Activated gamma-delta T cell treated with Interleukin-2 at 50 U/mL for 16 hours (primary cell): ENCODE measurements at places on chromosomes 7 and 10.

DNA sequence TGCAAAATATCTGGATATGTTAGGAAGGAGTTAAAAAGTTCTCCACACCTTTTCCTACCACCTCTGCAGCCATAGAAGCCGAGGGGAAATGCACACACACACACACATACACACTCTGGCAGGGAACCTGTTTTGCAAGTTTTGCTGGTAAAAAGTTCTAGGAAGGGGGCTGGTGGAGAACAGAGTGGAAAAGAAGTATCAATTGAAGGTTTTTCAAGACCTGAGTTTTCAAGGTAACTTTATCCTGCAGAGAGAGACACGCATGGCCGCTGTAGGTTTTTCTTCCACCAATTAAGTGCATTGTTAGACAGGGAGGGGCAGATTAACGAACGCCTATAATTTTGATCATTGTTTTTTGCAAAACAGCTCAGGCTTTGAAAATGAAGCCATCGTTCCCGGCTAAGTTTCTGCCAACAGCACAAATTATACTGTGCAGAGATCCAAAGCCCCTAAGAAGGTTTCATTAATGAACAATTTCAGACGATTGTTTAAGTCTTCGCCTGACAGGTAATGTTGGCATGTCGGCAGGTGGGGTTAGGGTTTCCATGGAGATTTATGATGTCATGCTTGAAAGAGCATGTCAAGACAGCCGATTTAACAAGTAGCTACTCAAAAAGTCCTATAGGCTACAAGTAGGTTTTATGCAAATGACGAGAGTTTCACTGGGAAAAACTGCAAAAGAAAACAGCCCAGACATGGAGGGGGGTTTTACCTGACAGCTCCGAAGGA is 29.7 kb downstream of the KIAA1217 start:
- no peak for DNase-seq

- no peak for DNase-seq
Observed at GRCh38 chr7:158236400-158236799, 351.2 kb downstream of the PTPRN2 start.

DNA sequence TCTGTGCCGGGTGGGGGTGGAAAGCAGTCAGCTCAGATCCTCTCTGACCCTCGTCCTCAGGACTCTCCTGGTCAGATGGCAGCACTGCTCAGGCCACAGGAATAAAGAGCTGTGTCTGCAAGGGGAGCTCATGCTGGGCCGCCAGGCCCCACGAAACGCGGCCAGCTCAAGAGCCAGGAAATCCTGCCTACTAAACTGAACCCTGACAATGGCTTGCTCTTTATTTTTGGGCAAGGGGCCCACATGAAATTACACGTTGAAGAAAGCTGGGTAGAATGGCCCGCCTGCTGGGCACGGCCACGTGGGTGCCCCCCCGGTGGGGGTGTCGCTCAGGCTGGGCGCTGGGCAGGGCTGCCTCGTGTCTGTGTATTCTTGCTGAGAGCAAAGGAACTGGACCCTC is 103.0 kb downstream of the ITIH5 start:
- no peak for DNase-seq

DNA sequence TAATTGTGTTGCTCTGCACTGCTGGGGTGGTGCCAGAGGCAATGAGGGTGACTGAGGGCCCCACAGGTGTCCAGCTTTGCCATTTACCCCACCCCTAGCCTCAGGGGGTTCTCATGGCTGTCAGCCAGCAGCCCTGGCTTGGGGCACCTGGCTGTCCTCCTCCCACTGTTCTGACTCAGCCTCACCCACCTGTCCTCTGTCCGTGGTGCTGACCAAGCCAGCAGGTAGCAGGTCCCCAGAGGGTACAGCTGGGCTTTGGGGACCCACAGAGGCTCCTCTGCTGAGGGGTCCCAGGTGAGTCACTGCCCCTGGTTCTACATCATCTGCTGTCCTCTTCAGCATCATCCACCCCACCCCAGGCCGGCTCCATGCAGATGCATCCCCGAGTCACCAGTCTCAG is 32.2 kb upstream of the ZNF716 start:
- DNase-seq = no peak

DNA sequence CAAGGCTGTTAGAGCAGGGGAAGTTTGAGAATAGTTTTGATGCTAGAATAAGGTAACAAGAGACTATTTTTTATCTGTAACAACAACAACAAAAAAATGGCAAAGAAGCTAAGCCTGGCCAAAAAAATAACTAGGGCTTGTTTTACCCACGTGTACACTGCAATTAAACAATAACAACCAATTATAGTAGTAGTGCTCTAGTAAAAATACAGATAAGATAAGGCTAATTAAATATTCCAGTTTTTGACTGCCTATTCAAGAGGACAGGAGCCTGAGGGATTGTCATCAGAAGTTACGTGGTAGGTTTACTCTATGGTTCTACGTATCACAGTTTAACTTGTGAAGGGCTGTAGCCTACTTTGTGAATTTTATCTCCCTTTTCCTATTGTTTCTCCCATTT is 29.2 kb downstream of the PCGF5 start:
- no peak for DNase-seq

DNA sequence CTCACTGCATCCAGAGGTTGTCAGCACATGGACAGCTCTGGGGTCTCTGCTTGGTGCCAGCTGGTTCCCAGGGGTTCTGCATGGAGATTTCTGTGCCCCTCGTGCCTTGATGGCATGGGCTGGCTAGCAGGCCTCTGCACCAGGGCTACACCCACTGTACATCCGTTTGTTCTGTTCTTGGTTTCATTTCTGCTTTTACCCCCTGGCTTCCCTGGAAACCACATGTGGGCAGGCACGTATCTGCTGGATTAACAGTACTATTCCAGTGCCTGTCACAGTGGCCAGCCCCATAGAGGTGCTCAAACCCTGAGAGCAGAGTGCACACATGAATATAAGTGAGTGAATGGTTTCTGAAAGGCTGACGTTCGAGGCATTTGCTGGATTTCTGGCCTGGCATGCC is 207.2 kb upstream of the GPR26 start:
- no peak for DNase-seq

DNA sequence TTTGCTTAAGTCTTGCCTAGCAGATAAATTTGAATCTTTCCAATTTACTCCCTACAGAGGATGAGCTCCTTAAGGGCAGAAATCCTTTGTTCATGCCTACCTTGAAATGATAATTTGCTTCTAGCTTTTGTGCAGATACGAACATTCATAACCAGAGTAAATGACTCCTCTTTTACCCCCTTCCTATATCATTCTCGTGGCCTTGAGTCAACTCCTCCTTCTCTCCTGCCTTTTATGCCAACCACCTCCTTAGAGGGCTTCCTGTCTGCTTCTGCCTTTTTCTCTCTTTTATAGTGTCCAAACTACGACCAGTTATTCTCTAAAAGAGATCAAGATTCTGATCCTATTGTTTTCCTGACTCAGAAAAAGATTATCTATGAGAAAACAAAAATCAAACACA is 36.4 kb downstream of the MYPN start:
- DNase-seq = no peak

GRCh38 chr7:125222596-125222995 is 293.0 kb upstream of the POT1 start:
- DNase-seq = no peak

DNA sequence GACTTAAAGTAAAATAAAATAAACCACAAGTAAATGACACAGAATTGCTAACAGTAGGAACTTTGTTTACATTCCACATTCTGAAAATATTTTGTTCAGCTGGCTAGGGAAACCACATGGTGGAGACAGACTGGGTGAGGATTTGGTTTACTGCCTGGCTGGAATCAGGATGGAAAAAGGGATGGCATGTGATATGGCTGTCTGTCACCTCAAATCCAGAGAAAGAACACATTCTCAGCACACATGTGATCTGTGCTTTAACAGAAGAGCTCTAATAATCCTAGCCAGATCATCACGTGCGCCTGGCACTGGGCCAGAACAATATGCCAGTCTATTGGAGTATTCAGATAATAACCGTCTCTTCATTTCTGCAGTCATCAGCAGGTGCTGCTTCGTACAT is 90.9 kb upstream of the PIP4K2A start:
- DNase-seq = no peak

DNA sequence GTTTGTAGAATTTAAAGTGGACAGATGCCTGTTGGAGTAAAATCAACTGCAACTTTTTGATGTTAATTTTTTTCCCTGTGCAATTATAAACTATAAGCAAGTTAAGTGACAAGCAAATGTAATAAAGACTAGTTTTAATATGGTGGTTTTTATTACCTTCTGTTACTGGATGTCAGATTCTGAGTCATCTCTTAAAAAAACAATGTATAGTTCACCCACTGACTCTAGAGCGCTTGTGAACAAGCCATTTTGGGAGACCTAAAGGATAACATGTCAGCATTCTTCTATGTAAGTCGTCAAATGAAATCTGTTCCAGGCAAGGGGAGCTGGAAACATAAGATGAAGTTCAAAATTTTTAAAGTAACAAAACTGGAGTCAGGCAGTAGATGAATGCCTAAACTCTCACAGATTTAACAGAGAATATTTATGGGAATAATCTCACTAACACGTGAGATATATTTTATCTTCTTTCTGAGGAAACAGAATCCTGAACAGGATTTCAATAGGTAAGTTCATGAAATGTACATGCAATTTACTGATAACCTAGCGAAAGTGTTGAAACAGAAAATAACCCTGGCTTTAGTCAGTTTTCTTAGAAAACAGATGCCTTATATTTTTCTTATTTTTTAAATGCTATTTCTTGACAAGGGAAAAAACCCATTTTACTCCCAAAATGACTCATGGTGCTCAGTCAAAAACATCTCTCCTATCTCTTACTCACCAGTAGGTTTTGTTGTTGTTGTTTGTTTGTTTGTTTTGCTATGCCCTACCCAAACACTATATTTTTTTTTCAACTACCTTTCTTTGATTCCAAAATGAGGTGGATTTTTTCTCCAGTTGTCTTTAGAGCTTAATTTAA is 91.7 kb downstream of the SLC39A12 start:
- no peak for DNase-seq

DNA sequence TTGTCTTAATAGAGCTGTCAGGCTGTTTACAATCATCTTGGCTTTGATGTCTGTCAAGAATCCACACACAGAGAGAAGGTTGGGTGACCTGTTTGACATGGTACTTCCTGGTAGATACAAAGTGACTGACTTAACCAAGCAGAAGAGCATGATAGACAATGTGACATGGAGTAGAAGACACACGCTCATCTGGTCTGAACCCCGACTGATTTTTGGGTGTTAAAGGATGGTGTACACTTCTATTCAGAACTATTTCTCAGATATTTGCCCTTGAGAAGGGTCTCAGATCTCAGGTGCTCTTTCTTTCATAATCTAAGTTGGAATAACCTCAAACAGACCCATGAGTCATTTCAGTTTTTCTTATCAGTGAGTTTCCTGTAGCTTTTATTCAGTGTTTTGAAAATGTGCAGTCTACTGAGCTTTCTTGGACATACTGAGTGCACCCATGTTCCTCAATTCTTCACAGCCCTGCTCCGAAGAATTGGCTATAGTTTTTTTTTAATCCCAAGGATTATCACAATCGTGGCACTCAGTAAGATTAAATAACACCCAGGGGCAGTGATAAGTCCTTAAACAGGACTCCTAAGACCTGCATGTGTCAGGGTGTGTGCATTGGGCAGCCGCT is 46.4 kb upstream of the NXPH1 start:
- DNase-seq = no peak

DNA sequence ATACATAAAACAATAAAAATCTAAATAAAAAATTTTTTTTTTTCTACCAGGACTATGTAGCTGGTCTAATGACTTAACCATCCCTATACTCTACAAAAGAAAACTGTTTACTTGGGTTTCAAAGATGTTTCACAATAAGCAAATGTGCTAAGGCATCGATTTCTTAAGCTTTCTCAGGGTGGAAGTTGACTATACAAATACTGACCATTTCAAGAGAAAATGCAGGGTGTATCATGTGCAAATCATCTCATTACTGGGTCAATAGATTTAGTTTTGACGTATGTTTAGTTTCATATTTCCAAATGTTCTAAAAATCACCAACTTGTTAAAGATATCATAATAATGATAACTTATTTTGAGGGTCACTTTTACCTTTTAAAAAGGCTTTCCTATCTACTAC is 7.5 kb downstream of the NRP1 start:
- no peak for DNase-seq

GRCh38 chr10:85124603-85125051 is 796.2 kb downstream of the CCSER2 start:
- DNase-seq = no peak

- DNase-seq = no peak
Observed at GRCh38 chr7:28957064-28957750, 923 bp downstream of the TRIL start.

DNA sequence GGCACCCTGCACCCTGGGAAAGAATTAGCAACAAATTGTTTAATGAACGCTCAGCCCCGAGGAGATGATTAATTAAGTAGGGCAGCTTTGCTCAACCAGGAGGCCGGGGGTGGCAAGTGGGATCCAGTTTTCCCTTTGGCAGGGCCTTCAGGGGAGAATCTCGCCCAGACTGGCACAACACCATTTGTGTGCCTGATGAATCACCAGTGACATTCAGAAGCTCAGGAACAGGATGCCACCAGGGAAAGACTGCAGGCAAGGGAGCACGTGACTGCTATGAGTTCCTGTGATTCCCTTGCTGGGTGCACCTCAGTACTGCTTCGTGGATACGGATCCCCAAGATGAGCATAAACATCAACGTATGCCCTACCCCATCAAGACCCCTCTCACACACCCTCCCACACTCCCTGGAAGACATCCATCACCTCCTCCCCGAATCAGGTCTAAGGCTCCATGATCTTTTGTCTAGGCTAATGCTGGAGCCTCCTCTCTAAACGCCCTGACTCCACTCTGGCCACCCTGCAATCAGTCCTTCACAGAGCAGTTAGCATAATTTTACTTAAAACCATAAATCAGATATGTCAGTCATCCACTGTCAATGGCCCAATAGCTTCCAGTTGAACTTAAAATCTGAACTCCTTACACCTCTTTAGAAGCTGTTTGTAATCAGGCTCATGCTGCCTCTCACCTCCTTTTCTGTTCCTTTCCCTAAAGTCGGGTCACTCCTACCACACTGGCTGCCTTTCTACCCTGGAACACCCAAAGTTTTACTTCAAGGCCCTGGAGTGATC is 109.2 kb upstream of the AGK start:
- DNase-seq = no peak

DNA sequence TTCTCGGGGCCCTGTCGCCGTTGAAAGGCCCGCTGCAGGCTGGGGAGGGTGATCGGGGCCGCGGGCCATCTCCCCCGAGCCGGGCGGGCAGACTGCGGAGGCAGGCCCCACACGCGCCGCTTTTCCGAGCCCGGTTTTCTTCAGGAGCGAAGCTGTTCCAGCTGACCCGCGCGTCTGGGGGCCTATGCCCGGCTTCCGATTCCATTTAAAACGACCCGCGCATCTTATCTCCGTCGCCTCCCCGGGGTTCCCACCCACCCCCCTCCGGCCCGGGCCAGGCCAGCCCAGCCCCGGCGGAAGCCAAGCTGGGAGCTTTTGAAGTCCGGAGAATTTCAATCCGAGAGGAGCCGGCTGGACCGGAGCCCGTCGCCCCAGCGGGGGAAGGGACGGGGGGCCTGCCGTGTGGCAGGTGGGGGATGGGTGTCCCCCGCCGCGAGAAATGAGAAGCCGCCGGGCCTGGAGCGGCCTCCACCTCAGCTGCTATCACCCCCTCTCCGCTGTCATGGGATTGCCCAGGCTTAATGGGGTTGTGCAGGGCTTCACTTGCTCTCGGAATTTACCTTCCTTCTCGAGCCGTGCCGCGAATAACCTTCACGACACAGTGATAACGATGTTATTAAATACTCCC is 3.1 kb upstream of the EVX1 start:
- no peak for DNase-seq

GRCh38 chr10:60496181-60496580 is 106.5 kb upstream of the ANK3 start:
- DNase-seq = no peak
